ENCODE measurements at places on chromosomes 16 and 17. TPM values are rescaled to one million over a fixed set of nuclear protein-coding genes. Genes with fewer than 3 reads are reported as not detected.

DNA sequence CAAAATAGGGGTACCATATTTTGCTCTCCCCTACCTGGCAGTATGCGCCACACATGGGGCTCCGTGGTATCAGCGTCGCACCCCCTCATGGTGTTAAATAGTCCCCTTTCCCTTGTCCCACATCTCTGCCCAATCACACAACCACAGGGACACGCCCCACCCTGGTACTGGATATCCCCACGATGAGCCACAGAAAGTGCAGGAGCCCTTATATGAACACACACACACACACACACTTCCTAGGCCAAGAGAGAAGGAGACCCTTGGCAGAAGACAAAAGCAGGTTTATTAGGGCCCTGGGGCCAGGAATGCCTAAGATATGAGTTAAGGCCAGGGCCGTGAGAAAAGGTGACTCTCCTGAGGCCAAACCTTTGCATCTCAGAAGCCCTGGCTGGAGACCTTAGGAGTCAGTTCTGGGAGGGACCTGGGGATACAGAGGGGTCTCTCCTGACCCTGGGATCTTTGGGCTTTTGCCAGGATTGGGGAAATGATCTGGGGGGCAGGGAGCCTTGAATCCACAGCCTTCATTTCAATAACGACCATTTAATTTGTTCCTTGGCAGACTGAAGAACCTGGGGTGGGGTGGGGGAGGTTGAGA, 11.6 kb downstream of the COPZ2 start:
- no peak for DNase-seq

DNA sequence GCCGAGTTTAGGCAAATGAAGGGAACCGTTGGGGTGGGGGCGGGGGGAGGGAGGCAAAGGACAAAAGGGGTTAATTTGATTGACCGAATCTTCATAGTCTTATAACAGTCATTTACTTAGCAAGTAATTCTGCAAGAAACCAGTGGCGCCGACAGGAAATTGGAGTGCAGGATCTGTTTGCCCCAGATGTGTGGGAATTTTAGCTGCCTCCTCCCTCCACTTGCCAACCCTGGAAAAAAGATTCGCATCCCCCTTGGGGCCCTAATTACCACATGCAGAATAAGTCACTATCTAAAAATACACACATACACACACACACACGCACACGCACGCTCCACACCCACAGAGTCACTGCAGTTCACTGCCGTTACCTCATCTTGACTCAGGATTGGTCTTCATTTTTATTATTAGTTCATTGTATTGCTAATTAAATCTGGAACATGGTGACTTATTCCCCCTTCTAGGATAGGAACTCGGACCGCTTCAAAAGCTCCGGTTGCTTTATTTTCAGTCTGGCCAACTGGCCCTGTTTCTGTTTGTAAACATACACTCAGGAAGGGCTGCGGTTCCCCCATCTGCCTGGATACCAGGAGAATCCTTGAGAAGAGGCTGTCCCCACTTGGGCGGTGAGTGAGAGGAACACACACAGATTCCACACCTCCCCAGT, 241.6 kb upstream of the SALL1 start:
- no peak for DNase-seq

DNA sequence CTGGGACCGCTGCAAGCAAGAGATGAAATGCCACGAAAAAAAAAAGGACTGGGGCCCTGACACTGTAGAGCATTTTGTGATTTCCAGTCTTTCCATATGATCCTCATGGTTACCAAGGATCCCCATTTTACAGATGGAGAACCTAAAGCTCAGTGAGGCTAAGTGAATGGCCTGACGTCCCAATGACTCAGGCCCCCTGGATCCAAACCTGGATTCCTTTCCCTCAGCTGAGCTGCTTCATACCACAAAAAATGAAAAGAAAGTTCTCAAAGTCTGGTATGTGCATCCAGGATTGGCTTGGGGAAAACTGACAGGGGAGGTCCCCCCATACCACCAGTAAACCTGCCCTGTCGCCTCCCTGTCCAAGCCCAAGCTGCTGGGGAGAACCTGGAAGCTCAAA, 80.5 kb downstream of the TEX14 start:
- DNase-seq = no peak

The PITPNM3 gene
- polyA plus RNA-seq = 7.4 TPM

The CD300H gene
- 0.42 TPM for polyA plus RNA-seq

The FSCN2 gene
- polyA plus RNA-seq = 1.2 TPM

The CDR2L gene
- polyA plus RNA-seq = 11.4 TPM

The RHBDF1 gene
- 25.7 TPM for polyA plus RNA-seq

The HAGHL gene
- 5.1 TPM for polyA plus RNA-seq

The ATP6V0A1 gene
- polyA plus RNA-seq = 53.4 TPM

The CTRB2 gene
- not detected for polyA plus RNA-seq

Data from renal cortex interstitium (tissue), 15 donors.